Glutamatergic neuron (in vitro differentiated cells): ENCODE measurements at places on chromosomes 12 and 14.

DNA sequence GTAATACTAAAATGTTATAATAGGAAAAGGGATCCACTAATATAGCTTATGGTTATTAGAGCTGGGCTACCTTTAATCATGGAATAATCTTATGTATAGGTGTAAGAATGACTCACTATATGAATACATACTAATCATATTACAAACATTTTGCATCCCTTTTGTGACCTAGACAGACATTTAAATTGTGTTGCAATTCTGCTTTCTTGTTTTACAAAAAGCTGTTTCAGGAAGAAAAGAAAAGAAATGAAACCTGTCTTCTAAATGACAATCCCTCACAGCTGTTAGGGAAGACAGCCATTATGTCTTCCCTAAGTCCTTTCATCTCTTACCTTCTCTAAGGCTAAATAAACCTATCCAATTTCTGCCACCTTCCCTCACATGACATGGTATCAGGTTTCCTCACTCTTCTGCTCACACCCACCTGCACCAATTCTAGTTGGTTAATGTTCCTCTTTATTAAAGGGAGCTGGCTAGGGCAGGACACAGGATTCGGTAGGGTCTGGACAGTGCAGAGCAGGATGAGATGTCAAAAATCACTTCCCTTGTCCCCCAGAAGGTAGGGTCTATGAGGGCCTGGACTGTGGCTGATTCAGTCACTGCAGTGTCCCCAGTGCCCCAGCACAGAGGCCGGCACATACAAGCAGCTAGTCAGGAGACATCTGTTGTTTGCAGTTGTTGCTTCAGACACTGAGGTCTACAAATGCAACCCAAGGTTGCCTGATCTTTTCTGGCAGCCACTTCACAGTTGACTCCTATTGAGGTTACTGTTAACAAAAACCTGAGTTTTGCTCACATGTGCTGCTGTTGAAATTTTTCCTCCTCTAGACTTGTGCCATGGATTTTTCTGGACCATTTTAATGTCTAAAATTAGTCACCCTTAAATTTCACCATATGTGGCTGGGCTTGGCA, 3.7 kb downstream of the DHRS7 start:
- no peak for DNase-seq
- H3K27me3 ChIP-seq = peaks cover 9% of the 10 kb centered on the region
- peak overlapping the region; percentile 84 for H3K27ac ChIP-seq
- H3K4me1 ChIP-seq = peaks cover 11% of the 10 kb centered on the region

GRCh38 chr12:77402716-77403115, 337.3 kb upstream of the E2F7 start:
- no peak for DNase-seq
- no peaks in the 10 kb centered on the region for H3K27me3 ChIP-seq

DNA sequence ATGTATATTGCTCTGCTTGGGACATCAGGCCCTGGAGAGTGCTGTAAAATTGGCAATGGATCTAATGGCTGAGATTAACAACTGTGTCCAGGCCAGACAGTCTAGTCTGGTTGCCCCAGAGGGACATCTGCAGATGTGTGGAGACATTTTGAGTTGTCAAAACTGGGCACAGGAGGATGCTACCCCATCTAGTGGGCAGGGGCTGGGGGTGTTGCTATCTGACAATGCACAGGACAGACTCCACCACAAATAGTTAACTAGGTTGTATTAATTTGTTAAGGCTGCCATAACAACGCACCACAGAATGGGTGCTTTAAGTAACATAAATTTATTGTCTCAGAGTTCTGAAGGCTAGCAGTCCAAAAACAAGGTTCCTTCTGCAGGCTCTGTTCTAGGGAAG, 302.5 kb upstream of the AMIGO2 start:
- H3K36me3 ChIP-seq = no peaks in the 10 kb centered on the region
- no peaks in the 10 kb centered on the region for H3K27me3 ChIP-seq
- H3K27ac ChIP-seq = no peak overlapping the region

GRCh38 chr12:66107451-66107915, 23.1 kb downstream of the LLPH start:
- no peak for DNase-seq
- H3K36me3 ChIP-seq = no peaks in the 10 kb centered on the region
- H3K27ac ChIP-seq = no peak overlapping the region
- no peak overlapping the region for H3K4me3 ChIP-seq
- peaks cover 4% of the 10 kb centered on the region for H3K4me1 ChIP-seq
- peaks cover 2% of the 10 kb centered on the region for H3K27me3 ChIP-seq

GRCh38 chr14:72588521-72588920, 305.4 kb downstream of the DPF3 start:
- H3K27ac ChIP-seq = no peak overlapping the region
- no peaks in the 10 kb centered on the region for H3K4me1 ChIP-seq
- H3K4me3 ChIP-seq = no peak overlapping the region
- DNase-seq = no peak
- no peaks in the 10 kb centered on the region for H3K36me3 ChIP-seq

DNA sequence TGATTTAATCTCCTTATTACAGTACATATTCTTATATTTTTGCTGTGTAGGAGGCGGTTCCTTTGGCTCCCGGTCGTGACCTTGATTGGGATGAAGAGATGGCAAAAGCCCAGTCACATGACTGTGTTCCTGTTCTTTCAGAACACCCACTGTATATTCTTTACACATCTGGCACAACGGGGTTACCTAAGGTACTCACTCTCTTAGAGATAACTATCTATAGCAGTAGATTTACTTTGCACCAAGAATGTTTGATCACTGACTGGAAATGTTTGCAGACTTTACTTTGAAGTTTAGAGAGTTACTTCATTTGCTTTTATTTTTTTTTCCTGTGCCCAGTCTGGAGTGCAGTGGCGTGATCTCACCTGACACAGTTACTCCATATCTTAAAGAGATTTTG, 65.2 kb downstream of the ACSS3 start:
- no peak overlapping the region for H3K27ac ChIP-seq
- H3K36me3 ChIP-seq = no peaks in the 10 kb centered on the region
- H3K4me1 ChIP-seq = peaks cover 4% of the 10 kb centered on the region
- H3K4me3 ChIP-seq = no peak overlapping the region
- no peaks in the 10 kb centered on the region for H3K27me3 ChIP-seq

GRCh38 chr12:109803678-109804077, 29.5 kb downstream of the TRPV4 start:
- DNase-seq = no peak
- H3K4me1 ChIP-seq = no peaks in the 10 kb centered on the region
- H3K27me3 ChIP-seq = peaks cover 4% of the 10 kb centered on the region
- no peak overlapping the region for H3K27ac ChIP-seq
- no peak overlapping the region for H3K4me3 ChIP-seq

DNA sequence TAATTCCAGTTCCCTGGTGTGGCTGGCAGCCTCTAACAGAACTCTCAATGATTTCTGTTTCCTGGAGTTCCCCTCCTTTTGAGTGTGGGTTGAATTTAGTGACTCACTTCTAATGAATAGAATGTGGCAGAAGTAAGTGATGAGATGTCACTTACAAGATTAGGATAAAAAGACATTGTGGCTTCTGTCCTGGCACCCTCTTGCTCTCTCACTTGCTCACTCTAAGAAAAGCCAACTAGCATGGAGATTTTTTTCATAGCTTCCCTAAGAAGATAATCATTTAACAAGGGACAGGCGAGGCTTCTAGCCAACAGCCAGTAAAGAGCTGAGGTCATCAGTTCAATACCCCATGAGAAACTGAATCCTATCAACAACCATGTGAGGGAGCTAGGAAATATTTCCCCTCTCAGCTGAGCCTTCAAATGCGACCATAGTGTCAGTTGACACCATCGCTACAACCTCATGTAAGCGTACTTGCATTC, 156.7 kb downstream of the TMTC3 start:
- no peaks in the 10 kb centered on the region for H3K4me1 ChIP-seq
- H3K27ac ChIP-seq = no peak overlapping the region
- no peaks in the 10 kb centered on the region for H3K36me3 ChIP-seq
- no peak overlapping the region for H3K4me3 ChIP-seq

- no peak overlapping the region for H3K4me3 ChIP-seq
- H3K27me3 ChIP-seq = peaks cover 2% of the 10 kb centered on the region
- no peaks in the 10 kb centered on the region for H3K36me3 ChIP-seq
Measured at GRCh38 chr14:83611491-83611890, 1918.5 kb upstream of the FLRT2 start.

GRCh38 chr12:29245246-29245645, 96.2 kb downstream of the FAR2 start:
- DNase-seq = no peak
- no peak overlapping the region for H3K4me3 ChIP-seq
- H3K36me3 ChIP-seq = no peaks in the 10 kb centered on the region

DNA sequence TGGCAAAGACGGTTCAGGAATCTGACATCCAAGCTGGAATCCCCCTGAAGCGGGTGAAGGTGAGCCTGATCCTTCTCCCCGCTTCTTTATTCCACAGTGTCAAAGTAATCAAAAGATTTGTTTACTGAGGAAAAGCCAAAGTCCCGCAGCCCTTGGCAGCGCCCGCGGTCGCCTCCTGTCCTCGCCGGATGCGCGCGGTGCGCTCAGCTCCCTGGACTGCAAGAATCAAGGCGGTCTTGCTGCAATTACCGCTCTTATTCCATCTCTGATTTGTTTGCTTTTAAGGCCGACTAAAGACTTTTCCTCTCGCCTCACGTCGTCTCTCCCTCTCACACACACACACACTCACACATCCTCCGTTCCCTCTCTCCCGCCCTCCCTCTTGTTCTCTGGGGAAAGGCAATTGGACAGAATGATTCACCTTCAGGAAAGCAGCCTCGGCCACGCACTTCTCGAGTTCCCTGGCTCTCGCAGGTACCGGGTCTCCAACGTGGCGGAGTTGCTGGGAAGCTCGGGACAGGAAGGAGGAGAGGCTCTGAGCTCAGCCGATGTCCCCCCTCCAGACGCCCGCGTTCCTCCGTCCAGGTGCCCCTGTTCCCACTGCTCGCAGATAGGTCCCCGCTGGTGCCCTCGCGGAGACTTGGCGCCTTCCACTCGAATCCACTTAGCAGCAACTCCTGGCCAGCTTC, 68.6 kb upstream of the USP15 start:
- peak overlapping the region; percentile 93 for H3K4me3 ChIP-seq
- no peaks in the 10 kb centered on the region for H3K36me3 ChIP-seq
- DNase-seq = peak; percentile 49
- no peak overlapping the region for H3K27ac ChIP-seq
- peaks cover 6% of the 10 kb centered on the region for H3K4me1 ChIP-seq

GRCh38 chr12:52232674-52233461, at the start of gene KRT7:
Gene KRT7, plus strand, starts transcription at chr12:52233243. Its CDS starts 54 bp downstream, at chr12:52233297.
- no peak within 1 kb of the TSS for H3K27ac ChIP-seq
- H3K4me1 ChIP-seq = peaks cover 5% of the 10 kb centered on the region
- peaks cover 16% of the 10 kb centered on the region for H3K27me3 ChIP-seq
- peak within 1 kb of the TSS; percentile 70 for H3K4me3 ChIP-seq

DNA sequence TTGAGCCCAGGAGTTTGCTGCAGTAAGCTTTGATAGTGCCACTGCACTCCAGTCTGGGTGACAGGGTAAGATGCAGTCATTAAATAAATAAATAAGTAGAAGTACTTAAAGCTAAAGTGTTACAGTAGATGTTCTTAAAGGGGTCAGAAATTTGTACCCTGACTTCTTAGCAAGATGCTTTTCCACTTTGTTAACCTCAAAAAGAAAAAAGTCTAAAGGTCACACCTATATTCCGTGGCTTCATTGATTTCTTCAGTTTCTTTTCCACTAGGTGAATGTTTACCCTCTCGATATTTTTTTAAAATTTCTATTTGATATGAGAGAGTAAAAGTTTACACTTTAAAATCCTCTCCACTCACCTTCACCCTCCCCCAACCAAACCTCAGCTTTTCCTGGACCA, 64.3 kb upstream of the PLEKHA5 start:
- DNase-seq = no peak
- peaks cover 26% of the 10 kb centered on the region for H3K4me1 ChIP-seq
- H3K27me3 ChIP-seq = no peaks in the 10 kb centered on the region
- H3K27ac ChIP-seq = no peak overlapping the region

DNA sequence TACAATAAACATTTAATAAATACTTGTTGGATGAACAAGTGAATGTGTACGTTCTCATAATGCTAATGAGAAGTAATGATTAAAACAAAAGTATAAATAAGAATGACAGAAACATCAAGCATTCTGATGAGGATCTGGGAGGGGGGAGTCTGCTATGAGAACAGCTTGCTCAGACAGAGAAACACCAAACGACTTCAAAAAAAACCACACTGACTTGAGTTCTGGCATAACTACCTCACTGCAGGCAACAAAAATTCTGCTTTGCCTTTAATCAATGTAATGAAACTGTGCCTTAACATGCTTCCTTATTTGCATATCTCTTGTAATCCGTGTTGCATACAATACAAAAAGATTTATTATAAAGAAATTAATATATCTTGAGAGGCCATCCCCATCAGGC, 295.3 kb upstream of the GARIN6 start:
- no peaks in the 10 kb centered on the region for H3K27me3 ChIP-seq
- H3K27ac ChIP-seq = no peak overlapping the region
- H3K36me3 ChIP-seq = no peaks in the 10 kb centered on the region
- DNase-seq = no peak

GRCh38 chr14:55070981-55071411, 19.5 kb downstream of the MAPK1IP1L start:
- no peaks in the 10 kb centered on the region for H3K36me3 ChIP-seq
- H3K27ac ChIP-seq = no peak overlapping the region
- H3K27me3 ChIP-seq = no peaks in the 10 kb centered on the region
- H3K4me1 ChIP-seq = peaks cover 5% of the 10 kb centered on the region
- H3K4me3 ChIP-seq = no peak overlapping the region
